ENCODE measurements at places on chromosomes 11 and 22. TPM values are rescaled to one million over a fixed set of nuclear protein-coding genes. Genes with fewer than 3 reads are reported as not detected.

- DNase-seq: no peak
These were observed 472.3 kb downstream of the MN1 start for GRCh38 chr22:27329131-27329850.

- no peak for DNase-seq
These were observed 28.2 kb downstream of the ARHGAP42 start for GRCh38 chr11:100715165-100715761.

- DNase-seq: no peak
These were observed 14.7 kb downstream of the GGA1 start for GRCh38 chr22:37623075-37624016.

DNA sequence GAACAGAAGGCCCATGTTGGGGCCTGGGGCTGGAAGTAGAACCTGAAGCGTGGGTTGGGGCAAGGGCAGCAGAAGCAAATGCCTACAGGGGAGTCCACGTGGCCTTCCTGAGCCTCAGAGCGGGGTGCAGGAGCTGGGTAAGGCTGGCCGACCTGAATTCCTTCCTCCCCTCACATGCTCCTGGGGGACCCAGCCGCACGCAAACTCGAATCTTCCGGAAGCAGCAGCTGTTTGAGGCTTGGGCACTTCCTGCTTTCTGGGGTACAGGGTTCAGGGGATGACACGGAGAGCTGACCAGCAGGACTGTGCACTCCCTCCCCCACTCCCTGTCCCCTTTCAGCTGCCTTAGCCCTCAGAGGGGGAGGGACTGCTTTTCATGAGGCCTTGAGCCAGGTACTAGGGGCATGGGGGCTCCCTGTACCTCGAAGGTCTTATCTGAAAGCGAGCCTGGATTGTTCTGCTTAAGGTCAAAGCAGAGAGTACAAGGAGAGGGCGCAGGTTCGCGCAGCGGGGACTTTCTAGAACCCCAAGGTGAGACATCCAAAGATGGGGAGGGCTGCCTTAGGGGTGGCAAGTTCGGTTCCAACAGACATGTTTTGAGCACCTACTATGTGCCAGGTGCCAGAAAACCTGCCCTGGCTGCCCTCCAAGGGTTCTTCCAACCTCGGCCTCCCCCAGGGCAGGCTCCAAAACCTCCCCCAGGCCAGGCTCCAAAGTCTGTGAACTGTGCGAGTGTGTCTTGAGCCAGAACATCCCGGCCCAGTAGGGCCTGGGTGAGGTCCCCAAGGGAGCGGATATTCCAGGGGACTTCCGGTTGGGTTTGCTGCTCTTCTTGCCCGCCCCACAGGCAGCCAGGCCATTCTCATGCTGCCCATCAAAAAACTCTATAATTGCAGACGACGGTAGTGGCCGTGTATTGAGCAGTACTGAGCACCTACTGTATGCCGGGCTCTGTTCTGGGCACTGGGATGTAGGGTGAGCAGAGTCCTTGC is 1.7 kb downstream of the NCF4 start:
- DNase-seq: no peak

DNA sequence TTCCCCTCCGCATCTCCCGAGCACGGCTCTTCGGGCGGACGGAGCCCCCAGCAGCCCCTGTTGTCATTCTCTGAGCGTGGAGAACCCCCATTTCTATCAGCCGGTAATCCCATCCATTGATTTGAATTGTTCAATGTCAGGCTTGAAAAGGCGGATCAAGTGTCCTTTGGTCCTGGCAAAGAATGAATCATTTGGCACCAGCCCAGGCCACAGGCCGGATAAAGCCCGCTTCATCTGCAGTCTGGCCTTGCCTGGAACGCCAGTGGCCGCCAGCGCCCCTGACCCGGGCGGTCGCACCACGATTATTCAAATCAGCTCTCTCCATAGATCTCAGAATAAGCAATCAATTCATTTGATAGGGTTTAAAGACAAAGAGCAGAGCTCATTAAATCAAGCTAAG is 188.9 kb downstream of the BRD1 start:
- DNase-seq: no peak

Gene CATSPERZ
- total RNA-seq: not detected

DNA sequence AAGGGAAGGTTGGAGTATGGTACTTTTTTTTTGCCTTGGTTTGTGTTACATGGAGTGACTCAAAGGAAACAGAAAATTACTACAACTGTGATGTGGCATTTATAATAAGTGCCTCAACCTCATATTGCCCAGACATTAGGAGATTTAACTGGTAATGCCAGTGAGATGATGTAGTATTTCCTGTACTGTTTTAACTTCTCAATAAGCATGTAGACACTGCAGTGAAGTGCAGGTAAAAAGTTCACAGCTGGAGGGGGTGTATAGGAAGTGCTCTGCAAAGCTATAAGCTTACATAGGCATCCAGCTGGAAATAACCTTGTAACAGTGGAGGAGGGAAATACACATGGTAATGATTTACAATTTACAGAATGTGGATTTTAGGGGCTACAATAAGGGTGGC is 138.2 kb upstream of the MTMR2 start:
- DNase-seq: no peak

Gene BTBD10
- 54.5 TPM for total RNA-seq

DNA sequence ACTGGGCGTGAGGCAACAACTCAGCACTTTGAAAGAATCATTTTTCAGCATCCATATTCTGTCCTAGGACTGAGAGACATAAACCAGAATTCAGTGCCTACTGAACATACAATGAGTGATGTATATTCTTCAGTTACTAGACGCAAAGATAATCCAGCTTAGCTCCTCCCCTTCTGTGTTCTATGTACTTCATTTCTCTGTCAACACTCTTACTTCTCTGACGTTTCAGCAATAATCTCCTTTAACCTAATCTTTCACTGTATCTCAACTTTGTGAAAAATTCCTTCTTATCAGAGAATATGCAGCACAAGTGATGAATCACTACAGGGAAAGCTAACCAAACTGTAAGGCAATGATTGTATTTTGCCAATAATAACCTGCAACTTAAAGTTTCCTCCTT is 2.5 kb upstream of the OR51B5 start:
- no peak for DNase-seq

- no peak for DNase-seq
These were observed 121.1 kb upstream of the SPON1 start for GRCh38 chr11:13841393-13841792.

- no peak for DNase-seq
These were observed 44.6 kb downstream of the LIF start for GRCh38 chr22:30201945-30202344.

DNA sequence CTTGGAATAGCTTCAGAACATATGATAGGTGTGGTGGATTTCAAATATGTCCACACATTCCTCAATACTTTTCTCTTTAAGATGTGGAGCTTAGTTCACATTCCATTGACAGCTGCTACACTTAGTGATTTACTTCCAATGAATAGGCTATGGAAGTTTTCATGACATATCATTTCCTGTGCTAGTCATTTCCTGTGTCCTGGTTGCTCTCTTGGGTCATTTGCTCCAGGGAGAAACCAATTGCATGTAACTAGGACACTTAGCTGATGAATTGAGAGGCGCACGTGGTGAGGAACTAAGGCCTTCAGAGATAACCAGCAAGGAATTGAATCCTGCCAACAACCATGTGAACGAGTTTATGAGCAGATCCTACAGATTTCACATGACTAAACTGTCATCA is 120.9 kb downstream of the SLC17A6 start:
- DNase-seq: no peak

DNA sequence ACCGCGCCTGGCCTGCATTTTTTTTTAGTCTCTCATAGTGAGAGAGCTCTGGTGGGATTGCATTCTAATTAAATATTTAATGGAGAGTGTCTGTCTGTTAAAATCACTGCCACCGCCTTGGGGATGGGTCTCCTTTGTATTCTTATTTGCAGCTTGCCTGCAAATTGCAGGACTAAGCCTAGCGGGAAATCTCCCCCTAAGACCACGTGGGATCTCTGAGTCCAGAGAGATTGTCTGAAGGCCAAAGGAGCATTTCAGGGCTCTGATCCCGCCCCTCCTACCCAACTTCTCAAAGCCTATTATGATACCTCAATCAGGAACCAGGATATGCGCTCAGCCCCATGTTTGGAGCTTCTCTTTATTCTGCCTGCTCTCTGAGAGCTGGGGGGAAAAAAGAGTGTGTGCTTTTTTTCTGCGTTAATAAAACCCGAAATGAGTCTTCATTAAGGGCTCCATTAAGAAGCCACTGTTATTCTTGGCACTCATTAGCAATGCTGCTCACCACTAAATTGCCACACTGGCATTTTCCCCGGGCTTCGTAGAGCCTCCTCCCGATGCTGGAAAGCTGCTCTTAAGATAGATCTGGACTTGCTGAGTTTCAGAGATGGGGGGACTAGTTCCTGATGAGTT is 92.9 kb upstream of the THY1 start:
- DNase-seq: no peak

GRCh38 chr11:76562541-76562940 is 108.0 kb downstream of the LRRC32 start:
- DNase-seq: no peak

DNA sequence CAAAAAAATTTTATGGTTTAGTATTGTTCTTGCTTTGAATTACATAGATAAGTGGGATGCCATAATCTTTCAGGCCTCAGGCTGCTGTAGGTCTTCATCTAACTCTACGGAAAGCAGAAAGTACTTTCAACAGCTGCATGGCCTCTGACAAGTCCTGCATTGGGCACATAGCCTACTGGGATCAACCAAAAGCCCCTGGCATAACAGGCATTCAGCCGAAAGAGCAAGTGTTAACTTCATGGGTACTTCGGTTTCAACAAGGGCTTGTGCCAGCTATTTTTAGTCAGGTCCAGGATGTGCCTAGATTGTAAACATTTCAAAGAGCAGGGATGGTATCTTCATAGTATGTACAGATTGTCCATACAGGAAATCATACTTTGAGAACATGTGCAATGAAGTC is 3.1 kb downstream of the SLN start:
- no peak for DNase-seq

DNA sequence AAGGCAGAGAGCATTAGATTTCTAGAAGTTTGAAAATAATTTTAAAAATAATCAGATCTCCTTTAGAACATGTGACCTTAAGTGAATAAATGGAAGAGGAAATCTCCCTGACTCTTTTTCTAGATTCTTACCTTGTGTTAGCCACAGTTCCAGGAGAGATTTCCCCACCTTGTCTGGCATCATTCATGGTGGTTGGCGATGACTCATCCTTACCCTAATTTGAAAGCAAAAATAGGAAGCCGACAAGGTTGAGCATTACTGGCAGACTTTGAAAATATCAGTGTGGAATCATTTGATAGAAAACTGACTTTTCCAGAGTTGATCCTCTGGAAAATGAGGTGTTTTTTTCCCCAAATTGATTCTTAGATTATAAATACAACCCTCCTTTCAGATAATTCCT is 48.1 kb downstream of the CNTN5 start:
- no peak for DNase-seq

DNA sequence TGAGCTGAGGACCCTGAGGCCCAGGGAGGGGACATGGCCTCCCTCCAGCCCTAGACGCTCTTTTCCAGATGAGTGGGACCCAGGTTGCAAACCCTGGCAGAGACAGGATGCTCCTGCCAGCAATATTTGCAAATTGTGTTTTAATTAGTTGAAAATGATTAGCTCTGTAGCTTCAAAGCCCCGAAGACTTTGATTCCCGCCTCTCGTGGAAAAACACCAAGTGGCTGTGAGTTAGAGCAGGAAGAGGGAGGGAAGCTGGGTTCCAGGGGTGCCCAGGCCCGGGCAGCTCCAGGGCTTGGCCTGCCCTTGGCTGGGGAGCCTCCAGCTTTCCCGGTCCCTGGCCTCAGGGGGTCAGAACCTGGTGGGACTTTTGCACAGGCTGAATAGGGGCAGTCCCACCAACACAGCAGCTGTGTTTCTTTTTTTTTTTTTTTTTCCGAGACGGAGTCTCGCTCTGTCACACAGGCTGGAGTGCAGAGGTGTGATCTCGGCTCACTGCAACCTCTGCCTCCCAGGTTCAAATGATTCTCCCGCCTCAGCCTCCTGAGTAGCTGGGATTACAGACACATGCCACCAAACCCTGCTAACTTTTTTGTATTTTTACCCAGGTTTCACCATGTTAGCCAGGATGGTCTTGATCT is 101.6 kb upstream of the RTL6 start:
- DNase-seq: no peak

Gene ZP1
- total RNA-seq: not detected

- peak; percentile 68 for DNase-seq
These were observed 1.1 kb upstream of the BIRC2 start for GRCh38 chr11:102345904-102346303.
